Lung microvascular endothelial cell (primary cell): ENCODE measurements at places on chromosomes 5 and 9. TPM values are rescaled to one million over a fixed set of nuclear protein-coding genes. Genes with fewer than 3 reads are reported as not detected.
A peak's percentile ranks its signal among the peaks of the same experiment; 100 is the strongest.

DNA sequence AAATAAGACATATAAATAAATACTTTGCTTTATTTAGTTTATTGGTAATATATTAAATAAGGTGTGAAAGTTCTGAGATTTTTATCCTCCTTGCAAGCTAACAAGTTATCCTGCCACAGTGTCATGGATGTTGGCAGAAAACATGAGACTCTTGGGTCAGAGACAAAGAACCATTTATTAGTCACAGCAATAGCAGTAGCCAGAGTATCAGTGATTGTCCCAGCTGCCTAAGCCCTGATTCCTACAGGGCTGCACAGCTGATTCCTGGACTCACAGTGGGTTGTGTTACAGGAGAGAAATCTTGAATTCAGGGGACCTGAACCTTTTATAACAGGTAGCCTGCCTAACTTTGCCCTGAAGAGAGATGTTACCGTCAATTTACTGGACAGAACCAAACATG, 304.5 kb upstream of the ZNF608 start:
- no peak for DNase-seq

GRCh38 chr9:2299843-2300205, 284.7 kb downstream of the SMARCA2 start:
- DNase-seq: no peak

DNA sequence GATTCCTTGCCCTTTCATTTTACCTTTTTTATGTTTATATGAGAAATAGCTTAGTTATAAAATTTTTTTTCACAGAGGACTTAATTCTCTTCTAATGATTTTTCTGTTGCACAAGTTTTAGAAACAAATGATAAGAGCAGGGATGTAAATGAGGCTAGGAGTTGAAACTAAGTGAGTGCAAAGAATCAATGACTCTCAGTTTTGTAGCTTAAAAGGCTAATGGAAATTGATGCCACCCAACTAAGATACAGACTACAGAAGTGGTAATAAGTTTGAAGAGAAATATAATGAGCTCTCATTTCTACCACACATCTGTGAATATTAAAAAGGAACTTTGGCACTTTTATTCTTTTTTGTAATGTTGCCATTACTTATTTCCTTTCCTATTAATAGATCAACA, 105.1 kb downstream of the LURAP1L start:
- no peak for DNase-seq

GRCh38 chr5:165305596-165305995, 1800.2 kb downstream of the MAT2B start:
- DNase-seq: no peak

- peak; percentile 47 for DNase-seq
Measured at GRCh38 chr5:143014017-143014651, 244.0 kb downstream of the ARHGAP26 start.

The GALNT12 gene
- under 0.01 and 0.22 TPM in 2 replicates for total RNA-seq

The DIMT1 gene
- total RNA-seq: 27.9 and 54.2 TPM in 2 replicates

The LRRC19 gene
- total RNA-seq: not detected in 2 replicates

The C5orf47 gene
- total RNA-seq: not detected in 2 replicates

The SLC4A9 gene
- under 0.01 TPM in 1 of 2 replicates, not detected in the other for total RNA-seq
